ENCODE measurements at places on chromosomes 12 and 14.

DNA sequence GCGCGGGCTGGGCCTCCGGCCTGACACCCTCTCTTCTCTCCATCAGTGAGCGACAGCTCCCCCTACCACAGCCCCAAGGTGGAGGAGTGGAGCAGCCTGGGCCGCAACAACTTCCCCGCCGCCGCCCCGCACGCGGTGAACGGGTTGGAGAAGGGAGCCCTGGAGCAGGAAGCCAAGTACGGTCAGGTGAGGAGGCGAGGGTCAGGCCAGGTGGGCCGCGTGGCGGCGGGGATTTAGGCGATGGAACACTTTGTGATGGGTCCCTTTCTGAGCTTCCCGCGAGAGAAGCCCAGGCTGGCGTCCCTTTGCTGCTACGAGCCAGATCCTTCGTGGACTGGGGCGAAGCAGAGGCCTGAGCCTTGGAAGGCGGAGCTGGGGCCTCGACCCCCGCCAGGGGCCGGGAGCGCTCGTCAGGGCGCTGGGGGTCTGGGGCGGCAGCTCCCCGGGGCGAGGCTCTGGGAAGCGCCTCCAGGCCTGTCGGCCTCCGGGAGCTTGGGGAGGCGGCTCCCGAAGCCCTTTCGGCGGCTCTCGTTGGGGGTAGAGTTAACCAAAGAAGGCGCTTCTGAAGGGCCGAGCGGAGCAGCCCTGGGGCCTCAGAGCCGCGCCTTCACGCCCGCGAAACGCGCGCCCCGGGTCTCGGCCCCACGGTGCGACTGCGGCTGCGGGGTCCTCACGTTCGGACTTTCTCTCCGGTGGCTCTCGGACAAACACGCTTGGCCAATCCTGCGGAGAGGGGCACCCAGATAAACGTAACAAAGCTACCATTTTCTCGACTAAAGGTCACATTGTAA is 5.0 kb downstream of the PAX9 start:
- no peak for DNase-seq

GRCh38 chr12:57048423-57049118 is 1.4 kb downstream of the MYO1A start:
- no peak for DNase-seq

GRCh38 chr12:69534389-69534822 is 50.9 kb upstream of the CCT2 start:
- peak; percentile 84 for DNase-seq

DNA sequence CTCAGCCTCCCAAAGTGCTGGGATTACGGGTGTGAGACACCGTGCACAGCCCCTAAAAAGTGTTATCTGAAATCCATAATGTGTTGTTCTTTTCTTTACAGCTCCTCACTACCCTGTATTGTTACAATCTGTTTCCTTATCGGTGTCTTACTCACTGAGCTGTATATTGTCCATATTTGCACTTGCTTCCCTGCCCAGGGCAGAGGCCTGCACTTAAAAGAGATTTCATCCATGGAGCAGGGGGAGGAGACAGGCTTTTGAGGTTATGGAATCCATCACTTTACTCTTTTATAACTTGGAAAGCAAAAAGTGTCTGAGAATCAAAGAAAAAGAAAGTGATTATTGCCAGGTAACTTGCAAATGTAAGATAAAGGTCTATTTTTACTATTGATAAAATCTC is 251.0 kb downstream of the DIO2 start:
- no peak for DNase-seq

DNA sequence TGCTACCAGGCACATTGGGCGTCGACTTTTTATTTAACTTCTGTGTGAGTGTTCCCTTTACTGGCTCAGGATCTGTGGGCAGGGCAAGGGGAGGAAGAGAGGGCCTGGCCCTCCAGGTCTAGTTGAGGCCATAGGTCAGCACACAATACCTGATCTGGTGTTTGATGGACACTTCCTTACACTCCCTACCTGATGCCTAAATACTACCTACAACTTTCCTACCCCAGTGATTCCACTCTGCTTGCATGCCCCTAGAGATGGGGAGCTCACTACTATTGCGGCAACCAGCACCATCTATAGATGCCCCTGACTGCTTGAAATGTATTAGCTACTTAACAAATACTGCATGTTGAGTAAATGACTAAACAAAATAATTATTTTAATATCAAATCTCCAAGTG is 20.8 kb upstream of the BEGAIN start:
- no peak for DNase-seq

GRCh38 chr12:13976028-13976584 is 5.3 kb downstream of the GRIN2B start:
- no peak for DNase-seq

DNA sequence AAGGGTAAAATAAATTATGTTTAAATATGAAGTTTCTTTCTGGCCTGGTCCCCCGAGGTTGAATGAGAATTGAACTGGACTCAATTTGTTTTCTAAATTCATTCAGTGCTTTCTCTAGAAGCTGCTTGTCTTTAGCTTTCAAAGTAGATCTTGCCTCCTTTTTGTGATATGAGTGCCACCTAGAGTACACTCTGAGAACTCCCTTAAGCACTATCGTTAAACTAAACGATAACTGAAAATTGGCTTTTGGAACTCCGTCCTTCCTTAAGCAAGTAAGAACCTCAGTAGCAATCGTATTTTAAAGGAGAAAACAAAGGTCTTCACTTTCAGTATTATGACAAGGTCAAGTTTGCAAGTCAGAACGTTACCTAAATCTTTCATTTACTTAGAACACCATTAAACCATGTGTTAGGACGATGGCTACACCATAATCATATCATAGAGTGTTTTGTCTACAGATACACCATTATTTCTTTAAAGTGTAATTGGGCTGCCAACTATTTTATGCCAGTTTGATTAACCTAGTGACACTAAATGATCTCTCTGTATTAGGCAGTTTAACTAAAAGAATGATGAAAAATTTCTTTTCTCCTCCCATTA is 364.8 kb downstream of the SNAPC1 start:
- DNase-seq: peak; percentile 65

GRCh38 chr12:67789266-67789665 is 140.7 kb downstream of the DYRK2 start:
- DNase-seq: no peak

GRCh38 chr12:537772-538171 is 78.0 kb downstream of the B4GALNT3 start:
- no peak for DNase-seq

DNA sequence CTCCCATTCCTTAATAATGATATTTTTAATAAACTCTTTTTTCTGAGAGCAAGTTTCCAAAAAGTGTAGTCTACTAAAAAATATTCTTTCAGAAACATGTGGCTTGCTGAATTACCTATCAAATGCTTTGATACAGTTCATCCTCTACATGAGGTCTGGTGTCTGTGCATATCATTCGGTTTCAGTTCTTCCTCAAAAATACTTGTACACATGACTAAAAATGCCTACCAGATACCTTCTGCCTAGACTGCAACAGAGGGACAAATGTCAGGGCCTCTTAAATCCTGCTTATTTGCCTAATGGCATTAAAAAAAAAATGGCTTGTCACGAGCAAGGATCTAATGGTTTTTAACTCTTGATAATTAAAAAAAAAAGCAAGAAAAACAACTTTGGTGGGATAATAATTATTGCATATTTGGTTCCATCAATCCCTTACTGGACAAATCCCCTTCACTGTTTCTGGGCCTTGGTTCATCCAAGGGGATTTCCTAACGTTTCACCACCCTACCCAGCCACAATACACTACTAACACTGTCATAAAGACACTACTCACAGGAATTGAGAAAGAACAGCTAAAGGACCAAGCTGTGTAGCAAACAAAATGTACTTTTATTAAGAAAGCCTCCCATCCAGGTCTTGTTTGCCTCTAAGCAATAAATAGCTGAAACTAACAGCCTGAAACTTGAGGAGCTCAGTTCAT is 45.7 kb downstream of the PARP11 start:
- no peak for DNase-seq

Data from lung microvascular endothelial cell (primary cell).